ENCODE measurements at places on chromosomes 2 and 18.
A peak's percentile ranks its signal among the peaks of the same experiment; 100 is the strongest.

GRCh38 chr18:51361130-51361860 is 163.8 kb upstream of the MEX3C start:
- no peak for DNase-seq

DNA sequence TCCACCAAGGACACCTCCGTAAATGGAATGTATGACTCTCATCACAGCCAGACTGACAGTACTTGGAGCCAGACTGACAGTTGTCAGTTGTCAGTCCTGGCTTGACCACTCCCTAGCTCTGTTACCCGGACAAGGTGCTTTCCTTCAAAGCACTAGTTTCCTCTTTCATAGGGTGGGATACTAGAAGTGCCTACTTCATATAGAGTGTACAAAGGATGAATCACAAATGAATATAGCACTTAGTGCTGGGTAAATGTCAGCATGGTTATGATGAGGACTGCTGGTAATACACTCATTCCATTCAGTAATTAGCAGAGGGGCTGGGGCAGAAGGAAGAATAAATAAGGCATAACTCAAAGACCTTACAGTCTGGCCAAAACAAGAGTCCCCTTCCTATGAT is 91.4 kb downstream of the ARL4C start:
- no peak for DNase-seq

DNA sequence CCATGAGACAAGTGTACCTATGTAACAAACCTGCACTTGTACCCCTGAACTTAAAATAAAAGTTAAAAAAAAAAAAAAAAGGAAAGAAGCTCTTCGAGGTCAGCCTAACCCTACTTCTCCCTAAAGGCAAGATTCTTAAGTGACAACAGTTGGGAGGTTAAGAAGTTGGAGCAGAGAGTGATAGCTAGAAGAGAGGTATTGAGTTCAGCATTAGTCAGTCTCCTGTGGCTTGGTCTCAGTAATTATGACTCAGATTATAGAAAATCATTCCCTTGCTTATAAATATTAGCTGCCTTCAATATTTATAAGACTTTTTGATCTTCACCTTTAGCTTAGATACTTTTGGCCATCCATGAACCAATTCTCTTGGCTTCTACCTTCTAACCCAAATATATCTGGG is 926.8 kb upstream of the SLC39A10 start:
- DNase-seq, result no peak

- DNase-seq, result no peak
These were observed 206.0 kb downstream of the GLI2 start for GRCh38 chr2:120941571-120942120.

DNA sequence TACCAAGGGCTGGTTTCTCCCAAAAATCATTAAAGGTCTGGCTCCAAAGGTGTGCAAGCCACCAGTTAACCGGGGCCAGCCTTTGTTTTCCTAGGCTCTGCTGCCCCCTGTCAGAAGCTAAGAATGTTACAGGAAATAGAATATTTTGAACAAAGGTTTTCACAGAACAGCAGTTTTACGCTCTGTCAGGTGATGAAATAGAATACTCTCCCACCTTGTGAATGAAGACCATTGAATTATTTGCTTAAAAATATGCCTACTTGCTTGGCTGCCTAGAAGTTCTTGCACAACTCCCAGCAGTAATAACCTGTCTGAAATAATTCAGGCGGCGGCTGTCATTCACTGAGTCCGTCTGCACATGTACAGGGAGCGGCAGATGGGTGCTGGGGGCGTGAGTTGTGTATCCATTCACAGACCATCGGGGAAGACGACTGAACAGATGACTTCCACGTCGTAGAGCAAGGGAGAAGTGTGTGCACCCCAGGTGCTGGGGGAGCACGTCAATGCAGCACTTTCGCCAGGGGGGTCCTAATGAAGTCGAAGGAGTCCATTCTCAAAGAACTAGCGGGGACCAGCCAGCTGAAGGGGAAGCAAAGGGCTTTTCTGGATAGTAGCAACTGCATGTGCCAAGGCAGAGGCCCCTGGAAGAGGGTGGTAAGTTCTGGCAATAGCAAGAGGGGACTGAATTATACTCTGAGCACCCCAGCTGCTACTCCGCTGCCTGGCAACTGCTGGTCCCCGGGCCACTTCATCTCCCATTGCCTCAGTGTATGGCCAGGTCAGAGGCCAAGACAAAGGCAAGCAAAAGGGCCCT is 56.1 kb downstream of the SF3B1 start:
- DNase-seq, result peak; percentile 70

GRCh38 chr2:61371027-61371426 is 99.9 kb downstream of the USP34 start:
- DNase-seq, result no peak

GRCh38 chr2:12196495-12196894 is 450.1 kb downstream of the LPIN1 start:
- no peak for DNase-seq

- no peak for DNase-seq
These were observed 1.3 kb downstream of the COLEC12 start for GRCh38 chr18:498931-499775.

GRCh38 chr2:201931951-201932350 is 101.7 kb upstream of the FZD7 start:
- DNase-seq, result no peak

GRCh38 chr2:134774786-134775641 is 56.2 kb upstream of the TMEM163 start:
- DNase-seq, result no peak

DNA sequence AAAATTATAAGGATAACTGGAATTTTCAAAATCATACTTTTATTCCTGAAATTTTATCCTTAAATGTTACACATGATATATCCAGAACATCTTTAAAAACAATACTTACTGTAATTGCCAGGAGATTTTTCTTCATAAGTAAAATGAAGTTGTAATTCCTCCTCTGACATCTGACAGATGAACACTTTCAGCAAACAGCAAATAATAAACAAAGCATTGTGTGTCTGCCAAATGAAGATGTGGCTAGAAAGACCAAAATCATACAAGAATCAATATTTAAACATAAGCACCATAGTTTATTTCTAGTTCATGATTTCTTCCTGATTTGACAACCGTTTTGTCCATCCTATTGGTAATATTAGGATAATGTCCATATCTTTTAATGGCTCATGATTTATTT is 82.0 kb downstream of the DYM start:
- DNase-seq, result no peak

- DNase-seq, result peak; percentile 92
These were observed 204.5 kb downstream of the ARL4C start for GRCh38 chr2:234292205-234292961.

DNA sequence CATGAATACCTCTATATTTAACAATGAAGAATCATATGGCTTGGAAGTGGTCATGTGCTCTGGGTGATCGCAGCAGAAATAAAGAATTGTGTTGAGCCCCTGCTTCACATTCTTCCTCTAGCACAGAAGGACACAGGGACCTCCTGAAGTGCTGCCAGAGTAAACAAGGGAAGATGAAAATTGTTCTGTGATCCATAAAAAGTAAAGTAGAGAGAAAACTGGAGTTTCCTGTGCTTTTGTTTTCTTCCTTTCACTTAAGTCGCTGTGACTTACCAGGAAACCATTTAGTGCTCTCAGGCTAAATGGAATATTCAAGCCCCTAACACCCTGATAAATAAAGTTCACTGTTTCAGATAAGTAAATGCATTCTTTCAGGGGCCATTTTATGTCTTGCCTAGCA is 1173.6 kb upstream of the CHAC2 start:
- no peak for DNase-seq

GRCh38 chr18:50662177-50662576 is 102.3 kb downstream of the MAPK4 start:
- DNase-seq, result no peak

DNA sequence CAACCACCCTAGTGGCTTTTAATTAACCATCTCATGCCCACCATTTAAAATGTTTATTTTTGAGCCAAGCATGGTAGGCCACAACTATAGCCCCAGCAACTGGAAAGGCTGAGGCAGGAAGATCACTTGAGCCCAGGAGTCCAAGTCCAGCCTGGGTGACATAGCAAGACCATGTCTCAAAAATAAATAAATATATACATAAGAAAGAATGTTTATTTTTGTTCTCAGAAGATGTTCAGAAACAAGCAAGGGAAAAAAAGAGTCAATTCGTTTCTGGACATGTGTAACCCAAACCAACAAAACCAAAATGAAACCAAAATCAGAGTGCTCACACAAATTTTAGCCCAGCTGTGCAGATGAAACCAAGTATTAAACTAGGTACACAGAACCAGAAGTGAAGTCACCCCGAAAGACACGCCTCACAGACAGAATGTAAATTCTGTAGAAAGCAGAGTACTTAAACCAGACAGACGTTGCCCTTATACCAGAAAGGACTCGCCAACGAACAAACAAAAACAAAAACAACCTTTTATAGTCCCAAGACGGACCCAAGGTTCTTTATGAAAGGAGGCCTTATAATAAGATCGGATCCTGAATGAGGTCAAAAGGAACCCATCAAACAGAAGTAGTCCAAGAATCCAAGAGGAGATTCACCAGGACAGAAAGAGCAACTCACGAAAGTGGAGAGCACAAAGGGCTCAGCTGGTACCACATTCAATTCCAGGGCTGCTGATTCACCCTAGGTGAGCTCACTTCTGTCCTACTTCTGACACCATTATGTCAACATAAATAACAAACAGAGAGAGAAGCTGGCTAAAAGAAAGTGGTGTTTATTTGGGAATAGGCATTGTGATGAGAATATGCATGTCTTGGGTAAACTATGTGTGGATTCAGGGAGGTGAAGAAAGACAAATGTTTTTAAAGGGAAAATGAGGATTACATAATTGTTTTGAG is 31.8 kb upstream of the MTCL1 start:
- DNase-seq, result no peak

- no peak for DNase-seq
These were observed 6.7 kb downstream of the SETBP1 start for GRCh38 chr18:44687421-44687820.

GRCh38 chr18:34913837-34914661 is 127.2 kb upstream of the MAPRE2 start:
- DNase-seq, result no peak

DNA sequence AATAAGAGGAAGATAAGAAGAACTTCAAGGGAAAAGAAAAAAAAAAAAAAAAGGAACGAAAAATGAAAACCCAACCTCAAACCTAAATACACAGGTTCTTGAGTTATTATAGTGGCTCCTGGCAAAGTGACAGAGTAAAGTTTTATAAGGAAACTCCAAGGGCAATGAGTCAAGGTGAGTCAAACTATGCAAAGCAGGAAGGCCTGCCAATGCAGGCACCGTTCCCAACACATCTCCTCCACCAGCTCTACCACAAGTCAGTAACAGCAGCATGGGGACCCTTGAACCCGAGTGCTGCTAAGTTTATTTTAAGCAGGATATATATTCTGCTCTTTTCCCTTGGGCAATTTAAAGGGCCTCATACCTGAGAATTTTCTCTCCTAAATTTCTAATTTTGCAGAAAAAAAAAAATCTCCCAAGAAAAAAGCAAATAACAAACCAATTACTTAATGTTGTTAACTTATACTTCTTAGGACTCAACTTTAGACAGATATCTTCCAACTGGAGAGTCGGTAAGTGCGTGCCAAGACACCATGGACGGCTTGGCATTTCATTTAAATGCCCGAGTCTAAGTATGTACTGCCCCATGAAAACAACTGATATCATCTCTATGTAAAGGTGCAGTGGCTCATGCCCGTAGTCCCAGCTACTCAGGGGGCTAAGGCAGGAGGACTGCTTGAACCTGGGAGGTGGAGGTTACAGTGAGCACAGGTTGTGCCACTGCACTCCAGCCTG is 75.7 kb upstream of the TFCP2L1 start:
- DNase-seq, result no peak

GRCh38 chr2:56132138-56132537 is 51.7 kb upstream of the CCDC85A start:
- no peak for DNase-seq

DNA sequence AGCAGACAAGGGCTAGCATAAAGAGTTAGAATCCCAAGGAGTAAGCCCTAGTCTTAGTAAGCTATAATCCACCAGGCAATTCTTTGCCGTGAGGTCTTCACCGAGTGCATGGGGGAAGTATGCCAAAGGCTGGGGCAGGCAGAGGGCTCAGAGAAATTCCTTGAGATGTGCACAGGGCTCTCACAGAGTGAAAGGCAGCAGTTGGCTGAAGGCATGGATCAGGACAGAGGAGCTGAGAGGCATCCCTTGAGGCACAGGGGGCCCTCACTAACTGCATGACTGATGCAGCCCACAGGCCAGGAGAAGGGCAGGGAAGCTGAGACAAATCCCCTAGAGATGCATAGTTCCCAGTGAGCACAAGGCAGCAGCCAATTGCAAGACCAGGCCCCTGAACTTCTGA is 34.1 kb downstream of the PTH2R start:
- no peak for DNase-seq

- peak; percentile 64 for DNase-seq
These were observed at the start of gene SLC40A1 for GRCh38 chr2:189580658-189581353. Gene SLC40A1 (minus strand): TSS chr2:189580786. CDS start chr2:189580460, 326 bp downstream.

DNA sequence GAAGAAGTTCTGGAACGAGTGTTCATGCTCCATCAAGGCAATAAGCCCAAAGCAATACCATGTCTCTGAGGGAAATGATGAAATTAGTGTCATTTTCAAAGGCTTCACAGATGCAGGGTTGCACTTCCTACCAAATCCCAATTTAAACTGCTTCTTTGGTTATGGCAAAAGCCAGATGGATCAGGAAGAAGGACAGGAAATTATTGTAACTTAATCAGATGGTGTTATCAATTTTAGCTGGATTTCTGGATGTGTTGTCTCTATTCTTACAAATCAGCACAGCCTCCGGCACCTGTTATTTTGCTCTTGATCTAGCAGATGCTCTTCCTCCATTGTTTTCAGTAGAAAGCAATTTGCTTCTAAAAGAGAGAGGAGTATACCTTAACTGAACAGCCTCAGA is 693.4 kb downstream of the SOCS6 start:
- DNase-seq, result no peak

DNA sequence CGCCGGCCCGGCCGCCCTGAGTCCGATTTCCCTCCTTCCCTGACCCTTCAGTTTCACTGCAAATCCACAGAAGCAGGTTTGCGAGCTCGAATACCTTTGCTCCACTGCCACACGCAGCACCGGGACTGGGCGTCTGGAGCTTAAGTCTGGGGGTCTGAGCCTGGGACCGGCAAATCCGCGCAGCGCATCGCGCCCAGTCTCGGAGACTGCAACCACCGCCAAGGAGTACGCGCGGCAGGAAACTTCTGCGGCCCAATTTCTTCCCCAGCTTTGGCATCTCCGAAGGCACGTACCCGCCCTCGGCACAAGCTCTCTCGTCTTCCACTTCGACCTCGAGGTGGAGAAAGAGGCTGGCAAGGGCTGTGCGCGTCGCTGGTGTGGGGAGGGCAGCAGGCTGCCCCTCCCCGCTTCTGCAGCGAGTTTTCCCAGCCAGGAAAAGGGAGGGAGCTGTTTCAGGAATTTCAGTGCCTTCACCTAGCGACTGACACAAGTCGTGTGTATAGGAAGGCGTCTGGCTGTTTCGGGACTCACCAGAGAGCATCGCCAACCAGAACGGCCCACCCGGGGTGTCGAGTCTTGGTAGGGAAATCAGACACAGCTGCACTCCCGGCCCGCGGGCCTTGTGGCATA is 4.6 kb downstream of the SIX2 start:
- DNase-seq, result no peak

Measured in CD4-positive, alpha-beta T cell treated with Interleukin-15 for 4 hours (primary cell).